ENCODE measurements at places on chromosomes 4 and X.

- no peak for DNase-seq
Observed at GRCh38 chr4:84231539-84232055, 267.5 kb downstream of the NKX6-1 start.

- no peak for DNase-seq
Observed at GRCh38 chr4:90152024-90152423, 24.8 kb downstream of the CCSER1 start.

DNA sequence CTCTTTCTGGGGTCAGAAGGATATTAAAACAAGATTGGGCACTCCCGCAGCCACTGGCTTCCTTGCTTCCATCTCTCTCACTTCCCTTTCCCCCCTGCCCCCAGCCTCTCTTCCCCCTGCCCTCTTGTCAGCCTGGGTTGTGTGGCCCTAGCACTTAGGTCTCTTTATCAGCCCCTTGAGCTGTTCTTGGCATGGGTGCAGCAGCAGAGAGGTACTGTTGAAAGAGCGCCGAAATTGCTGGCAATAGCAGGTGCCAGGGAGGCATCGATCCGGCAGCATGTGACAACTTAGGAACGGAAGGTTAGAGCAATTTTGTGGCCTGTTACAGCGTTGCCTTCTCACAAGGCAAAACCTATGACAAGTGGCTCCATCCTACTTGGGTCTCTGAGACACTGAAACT, 333.1 kb upstream of the IGFBP7 start:
- no peak for DNase-seq

DNA sequence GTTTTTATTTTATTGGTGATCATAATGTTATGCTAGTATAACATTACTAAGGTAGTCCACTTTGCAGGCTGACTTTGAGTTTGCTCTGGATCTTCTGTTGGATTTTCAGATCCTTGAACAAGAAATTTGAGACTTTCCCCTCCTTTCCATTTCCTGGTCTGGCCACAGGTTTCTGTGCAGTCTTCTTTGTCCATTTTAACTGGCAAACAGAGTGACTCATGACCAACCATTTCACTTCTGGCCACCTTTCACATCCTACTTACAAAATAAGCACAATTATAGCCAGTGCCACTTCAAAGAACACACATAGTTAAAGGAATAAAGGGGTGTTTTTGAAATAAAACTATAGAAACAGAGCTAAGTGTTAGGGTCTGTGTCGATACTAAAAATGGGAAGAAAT, 8.4 kb downstream of the ANK2 start:
- no peak for DNase-seq

DNA sequence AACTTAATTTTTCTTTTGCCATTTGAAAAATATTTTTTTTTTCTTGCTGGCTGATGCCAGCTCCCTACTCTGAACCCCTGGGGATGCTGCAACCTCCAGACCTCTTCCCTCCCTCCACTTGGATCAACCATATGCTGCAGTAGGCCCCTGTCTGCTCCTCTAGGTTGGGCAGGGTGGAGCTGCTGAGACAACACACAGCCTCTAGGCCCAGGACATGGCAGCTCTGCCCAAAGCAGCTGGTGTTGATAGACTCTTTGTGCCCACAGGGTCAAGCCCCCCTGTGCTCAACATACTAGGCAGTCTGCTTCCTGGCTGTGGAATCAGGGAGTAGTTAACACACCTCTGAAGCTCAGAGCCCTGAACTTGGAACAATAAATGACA, 19.9 kb upstream of the CLNK start:
- no peak for DNase-seq

DNA sequence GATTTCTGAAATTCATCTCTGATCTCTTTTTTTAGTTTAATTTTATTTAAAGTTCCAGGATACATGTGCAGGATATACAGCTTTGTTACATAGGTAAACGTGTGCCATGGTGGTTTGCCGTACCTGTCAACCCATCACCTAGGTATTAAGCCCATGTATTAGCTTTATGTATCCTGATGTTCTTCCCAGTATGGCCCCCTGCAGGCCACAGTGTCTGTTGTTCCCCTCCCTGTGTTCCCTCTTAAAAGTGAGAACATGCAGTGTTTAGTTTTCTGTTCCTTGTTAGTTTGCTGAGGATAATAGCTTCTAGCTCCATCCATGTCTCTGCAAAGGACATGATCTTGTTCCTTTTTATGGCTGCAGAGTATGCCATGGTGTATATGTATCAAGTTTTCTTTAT, 153.2 kb downstream of the RAPGEF2 start:
- DNase-seq: no peak
